ENCODE measurements at places on chromosomes 7 and 10.

DNA sequence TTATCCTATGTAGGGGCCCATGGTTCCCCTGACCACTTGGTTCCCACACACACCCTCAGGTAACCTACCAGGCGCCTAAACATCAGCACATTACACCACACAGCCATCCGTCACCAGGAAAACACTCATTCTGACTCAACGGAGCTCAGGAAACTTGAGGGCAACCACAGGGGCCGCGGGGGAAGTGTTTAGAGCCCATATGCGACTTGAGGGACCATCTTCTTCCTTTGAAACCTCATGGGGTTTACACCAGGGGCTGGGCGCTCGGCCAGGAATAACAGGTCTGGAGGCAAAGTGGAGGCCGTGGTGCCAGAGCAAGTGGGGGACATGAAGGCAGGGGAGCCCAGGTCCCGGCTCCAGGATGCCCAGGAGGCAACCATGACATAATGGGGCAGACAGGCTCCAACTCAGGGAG, 1.5 kb downstream of the STX1A start:
- peak; percentile 70 for DNase-seq

- DNase-seq, result no peak
Observed at GRCh38 chr7:133705596-133705995, 421.5 kb upstream of the LRGUK start.

- no peak for DNase-seq
Observed at GRCh38 chr10:94097656-94098055, 103.9 kb downstream of the PLCE1 start.

GRCh38 chr10:103967448-103968071, 620 bp downstream of the SLK start:
- DNase-seq, result no peak

GRCh38 chr7:34080513-34080912, 175.2 kb downstream of the BMPER start:
- no peak for DNase-seq

DNA sequence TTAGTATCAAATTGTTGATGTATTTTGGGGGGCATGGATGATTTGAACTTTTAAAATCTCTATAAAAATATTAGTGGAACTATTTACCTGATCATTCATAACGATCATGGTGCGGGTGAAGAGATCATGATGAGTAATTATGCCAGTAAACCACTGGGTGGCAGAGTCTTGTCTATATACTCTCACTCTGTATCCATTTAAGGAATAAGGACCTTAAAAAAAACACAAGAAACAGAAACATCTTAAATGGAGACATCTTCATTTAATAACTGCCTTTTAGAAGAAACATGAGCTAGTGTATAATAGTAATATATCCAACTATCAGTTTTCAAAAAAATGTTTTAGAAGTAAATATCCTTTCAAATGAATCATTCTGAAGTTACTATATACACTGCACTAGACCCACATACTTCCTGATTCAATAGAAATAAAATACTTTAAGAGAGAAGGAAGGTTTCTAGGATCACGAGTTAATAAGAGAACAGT, 84.0 kb downstream of the NRBF2 start:
- no peak for DNase-seq

DNA sequence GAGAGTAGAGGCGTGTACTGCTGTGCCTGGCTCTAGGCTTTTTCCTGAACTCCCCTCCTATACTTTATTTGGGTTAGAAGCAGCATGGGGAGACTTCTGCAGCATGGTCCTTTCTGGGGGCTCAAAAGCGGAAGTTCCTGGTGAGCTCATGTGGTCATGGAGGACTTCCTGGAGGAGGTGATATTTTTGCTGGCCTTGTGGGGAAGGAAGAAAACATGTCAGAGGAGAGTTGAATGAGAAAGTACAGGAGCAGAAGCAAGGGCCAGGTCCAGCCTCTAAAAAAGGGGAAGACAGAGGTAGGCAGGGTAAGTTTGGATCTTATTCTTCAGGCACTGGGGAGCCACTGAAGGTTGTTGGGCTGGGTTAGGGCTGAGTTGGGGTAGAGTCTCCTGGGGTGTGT, 45.5 kb downstream of the CASTOR2 start:
- no peak for DNase-seq

GRCh38 chr7:102874166-102874829, 38.5 kb upstream of the LRRC17 start:
- DNase-seq, result no peak

DNA sequence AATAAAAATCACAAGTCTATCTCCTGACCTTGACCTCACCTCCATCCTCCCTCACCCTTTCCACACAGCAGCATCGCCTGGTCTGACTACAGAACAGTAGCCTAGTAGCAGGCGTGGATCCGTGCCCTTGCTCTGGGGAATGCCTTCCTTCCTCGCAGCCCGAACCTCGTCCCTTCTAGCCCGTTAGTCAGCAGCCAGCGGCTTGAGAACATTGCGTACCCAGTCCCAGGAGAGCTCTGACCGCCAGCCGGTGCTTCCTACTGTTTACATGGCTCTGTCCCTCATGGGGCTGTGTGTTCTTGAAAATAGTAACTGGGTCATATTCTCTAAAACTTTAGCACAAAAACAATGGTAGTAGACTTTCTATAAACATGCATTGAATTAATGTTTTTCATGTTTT, 682.7 kb upstream of the IGFBP3 start:
- no peak for DNase-seq

- DNase-seq, result no peak
Observed at GRCh38 chr7:83677180-83677866, 28.4 kb upstream of the SEMA3E start.

GRCh38 chr10:115665549-115665948, 572.4 kb downstream of the ATRNL1 start:
- no peak for DNase-seq

GRCh38 chr7:34523226-34523918, 134.6 kb upstream of the NPSR1 start:
- DNase-seq, result no peak

DNA sequence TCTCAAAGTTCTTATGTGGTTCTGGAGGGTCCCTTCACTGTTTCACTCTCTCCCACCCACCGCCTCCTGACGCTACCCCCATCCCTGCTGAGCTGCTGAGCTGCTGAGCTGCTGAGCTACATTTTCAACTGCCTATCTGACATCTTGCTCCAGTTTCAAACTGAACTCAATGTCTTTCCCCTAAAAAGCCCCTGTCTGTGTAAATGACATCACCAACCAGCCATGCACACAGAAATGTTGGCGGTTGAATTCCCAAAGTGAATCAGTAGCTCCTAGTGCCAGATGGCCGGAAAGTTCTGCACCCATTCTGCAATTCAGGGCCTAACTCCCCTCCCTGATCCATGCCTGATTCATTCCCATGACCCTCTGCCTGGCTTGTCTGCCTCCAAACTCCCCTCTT, 71.2 kb downstream of the WNT2 start:
- DNase-seq, result no peak

- no peak for DNase-seq
Observed at GRCh38 chr10:90917238-90917967, 3.5 kb downstream of the ANKRD1 start.

DNA sequence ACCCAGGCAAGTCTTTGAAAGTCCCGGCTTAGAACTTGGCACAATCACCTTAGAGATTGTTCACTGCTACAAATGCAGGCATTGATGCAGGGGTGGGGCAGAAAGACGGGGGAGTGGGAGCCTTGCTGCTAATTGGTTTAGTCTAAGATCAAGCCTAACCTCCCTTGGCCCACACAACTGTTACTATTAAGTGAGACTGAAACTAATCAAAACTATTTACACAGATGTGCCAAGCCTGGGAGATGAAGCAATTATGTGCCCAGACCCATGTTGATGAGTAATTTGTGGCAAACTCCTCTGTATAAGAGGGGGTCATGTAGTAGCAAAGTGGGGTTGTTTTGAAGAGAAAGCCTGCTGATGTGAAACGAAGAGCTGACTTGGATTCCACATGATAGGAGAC, 178.2 kb upstream of the ITGB1 start:
- DNase-seq, result peak; percentile 24

DNA sequence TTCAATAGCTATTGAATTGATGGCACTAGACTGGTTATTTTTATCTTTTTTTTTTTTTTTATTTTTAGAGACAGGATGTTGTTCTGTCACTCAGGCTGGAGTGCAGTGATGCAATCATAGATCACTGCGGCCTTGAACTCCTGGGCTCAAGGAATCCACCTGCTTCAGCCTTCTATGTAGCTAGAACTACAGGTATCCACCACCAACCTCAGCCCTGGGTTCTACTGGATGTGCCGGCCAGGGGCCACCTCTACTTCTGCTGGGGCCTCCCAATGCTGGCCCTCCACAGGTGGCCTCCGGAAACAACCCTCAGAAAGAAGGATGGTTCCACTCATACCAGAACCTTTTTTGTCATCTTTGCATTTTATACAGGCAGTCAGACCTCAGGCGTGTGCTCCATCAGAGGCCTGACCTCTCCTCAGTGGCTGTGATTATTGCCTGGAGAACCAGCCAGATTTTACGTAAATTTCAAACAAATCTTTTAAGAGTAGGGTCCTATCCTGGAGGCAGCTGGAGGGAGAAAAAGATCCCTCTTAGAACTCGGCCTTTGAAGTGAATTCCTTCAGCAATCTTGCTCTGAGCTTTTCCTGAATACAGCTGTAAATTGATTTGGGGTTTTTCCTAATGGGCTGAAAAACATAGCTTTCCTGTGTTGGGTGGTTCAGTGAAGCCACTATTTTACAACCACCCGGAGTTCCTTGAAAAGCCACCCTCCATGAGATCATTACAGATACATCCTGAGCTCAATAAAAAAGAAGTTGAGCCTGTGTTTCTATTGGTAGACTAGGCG, 110.0 kb downstream of the SPAG6 start:
- DNase-seq, result no peak

DNA sequence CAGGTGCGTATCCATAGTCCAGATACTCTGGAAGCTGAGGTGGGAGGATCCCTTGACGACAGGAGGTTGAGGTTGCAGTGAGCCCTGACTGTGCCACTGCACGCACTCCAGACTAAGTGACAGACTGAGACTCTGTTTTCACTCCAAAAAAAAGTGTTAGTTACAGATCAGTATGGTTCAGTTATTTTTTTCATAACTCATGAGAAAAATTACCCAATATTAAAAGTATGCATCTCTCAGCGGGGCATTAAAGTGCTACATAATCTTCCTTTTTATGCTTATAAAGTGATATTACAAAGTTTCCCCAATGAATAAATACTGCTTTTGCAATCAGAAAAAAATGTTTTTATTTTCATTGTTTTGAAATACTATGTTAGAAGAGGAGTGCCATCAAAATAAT, 147.9 kb downstream of the ZNF438 start:
- DNase-seq, result no peak

GRCh38 chr7:30304177-30304884, 19.9 kb downstream of the ZNRF2 start:
- no peak for DNase-seq

DNA sequence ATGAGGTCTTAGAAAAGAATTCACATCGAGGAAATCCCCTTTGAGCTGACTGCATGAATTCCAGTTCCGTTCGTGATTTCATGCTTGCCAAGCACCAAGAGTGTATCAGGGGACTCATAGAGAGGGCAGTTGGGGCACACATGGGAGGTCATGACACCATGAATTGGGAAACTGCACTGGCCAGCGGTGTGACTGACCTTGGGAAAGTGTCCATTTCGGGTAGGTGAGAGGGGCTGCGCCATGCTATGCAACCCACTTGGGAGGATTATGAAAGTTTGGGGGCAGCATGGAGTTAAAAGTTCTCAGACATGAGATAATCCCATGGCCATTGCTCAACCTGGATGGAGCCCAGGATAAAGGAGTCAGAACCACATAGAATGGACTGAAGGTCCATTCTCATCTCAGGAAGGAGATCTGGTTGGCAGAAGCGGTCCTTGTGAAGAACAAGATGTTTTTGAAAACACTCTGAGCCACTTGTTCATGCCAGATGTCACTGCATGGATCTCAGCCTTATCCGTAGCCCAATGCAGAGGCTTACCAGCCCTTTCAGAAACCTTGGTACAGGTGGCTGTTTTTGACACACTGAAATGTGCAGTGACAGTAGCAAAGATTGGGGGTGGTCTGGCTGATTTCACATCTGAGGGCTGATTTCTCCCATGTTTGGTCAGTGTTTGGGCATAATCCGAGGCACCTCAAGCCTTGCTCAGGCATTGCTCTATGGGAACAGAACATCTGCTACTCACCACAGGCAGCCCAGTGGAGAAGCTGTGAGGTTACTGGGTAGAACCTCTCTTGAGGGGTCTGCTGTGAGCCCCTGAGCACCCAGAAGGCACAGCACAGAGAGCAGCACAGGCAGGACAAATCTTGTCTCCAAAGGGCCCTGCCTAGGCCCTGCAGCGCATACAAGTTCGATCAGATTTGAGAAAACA, 252.3 kb downstream of the CXCL12 start:
- DNase-seq, result no peak

- DNase-seq, result no peak
Observed at GRCh38 chr7:146926841-146927240, 810.2 kb downstream of the CNTNAP2 start.

GRCh38 chr10:30728766-30729165, 99.2 kb upstream of the LYZL2 start:
- DNase-seq, result no peak

GRCh38 chr10:75852851-75853484, 421.5 kb downstream of the LRMDA start:
- DNase-seq, result no peak

GRCh38 chr7:70788276-70788675, 343.7 kb upstream of the GALNT17 start:
- no peak for DNase-seq

DNA sequence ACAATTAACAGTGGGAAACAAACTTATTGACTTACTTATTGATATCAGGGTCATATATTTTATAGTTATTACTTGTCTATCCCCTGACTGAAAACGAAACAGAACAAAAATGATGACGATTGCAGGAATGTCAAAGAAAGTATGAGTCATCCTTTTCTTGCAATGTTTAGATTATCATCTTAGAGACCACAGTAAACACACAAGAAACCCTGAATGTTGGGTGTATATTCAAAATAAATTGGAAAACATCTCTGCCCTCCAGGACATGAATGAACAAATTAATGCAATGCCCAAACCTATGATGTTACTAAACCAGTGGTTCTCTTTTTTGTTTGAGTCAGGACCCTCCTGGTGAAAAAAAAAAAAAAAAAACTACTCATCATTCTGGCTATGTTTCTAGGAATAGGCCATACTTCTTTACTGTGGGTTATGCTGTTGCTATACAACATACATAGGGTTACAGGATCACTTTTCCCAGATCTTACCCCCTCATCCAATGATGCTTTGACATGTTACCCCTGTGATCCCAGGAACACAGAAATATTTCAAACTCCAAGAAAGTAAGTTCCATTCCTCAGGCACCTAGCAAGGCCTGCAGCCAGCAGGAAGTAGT, 623.4 kb upstream of the IGFBP3 start:
- no peak for DNase-seq

Data from activated naive CD4-positive, alpha-beta T cell treated with anti-CD3 and anti-CD28 coated beads, Interleukin-2, amount 50 U/mL, for 16 hours (primary cell).